ENCODE measurements at places on chromosomes 2 and 18. TPM values are rescaled to one million over a fixed set of nuclear protein-coding genes. Genes with fewer than 3 reads are reported as not detected.

Gene IL18R1
- 1.8 TPM for total RNA-seq

Gene MSGN1
- total RNA-seq, result not detected

Gene MTX2
- total RNA-seq, result 52.0 TPM

Gene IL1F10
- not detected for total RNA-seq

Gene CD8B2
- not detected for total RNA-seq

Gene ZAP70
- 0.55 TPM for total RNA-seq

GRCh38 chr2:37894601-37895000 is 30.5 kb upstream of the RMDN2 start:
- DNase-seq, result no peak

GRCh38 chr2:118588850-118589249 is 258.6 kb downstream of the EN1 start:
- DNase-seq, result no peak

GRCh38 chr18:9708434-9709303 is 568 bp downstream of the RAB31 start:
- DNase-seq, result peak; percentile 25

- no peak for DNase-seq
Observed at GRCh38 chr2:37378411-37378810, 34.0 kb downstream of the QPCT start.

DNA sequence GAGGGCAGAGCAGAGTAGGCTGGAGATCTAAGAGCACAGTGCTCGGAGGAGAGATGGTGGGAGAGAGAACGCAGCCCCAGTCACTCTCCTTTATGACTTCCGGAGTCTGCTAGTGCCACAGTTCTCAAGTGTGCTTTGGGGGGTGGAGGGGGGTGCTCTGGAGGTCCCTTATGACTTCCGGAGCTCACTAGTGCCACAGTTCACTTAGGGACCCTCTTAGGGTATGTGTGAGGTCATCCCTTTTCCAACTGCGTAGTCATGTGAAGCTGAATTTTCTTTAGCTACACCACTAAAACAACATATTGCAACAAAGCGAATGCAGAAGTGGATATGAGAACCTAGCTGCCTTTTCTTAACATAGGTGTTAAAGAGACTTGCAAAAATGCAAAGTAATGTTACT is 153.7 kb upstream of the KCTD1 start:
- DNase-seq, result no peak

GRCh38 chr2:112019569-112019982 is 35.5 kb upstream of the TMEM87B start:
- no peak for DNase-seq

- no peak for DNase-seq
Observed at GRCh38 chr18:8516371-8517250, 92.6 kb upstream of the RAB12 start.

GRCh38 chr2:109702250-109702985 is 88.3 kb downstream of the SOWAHC start:
- no peak for DNase-seq

DNA sequence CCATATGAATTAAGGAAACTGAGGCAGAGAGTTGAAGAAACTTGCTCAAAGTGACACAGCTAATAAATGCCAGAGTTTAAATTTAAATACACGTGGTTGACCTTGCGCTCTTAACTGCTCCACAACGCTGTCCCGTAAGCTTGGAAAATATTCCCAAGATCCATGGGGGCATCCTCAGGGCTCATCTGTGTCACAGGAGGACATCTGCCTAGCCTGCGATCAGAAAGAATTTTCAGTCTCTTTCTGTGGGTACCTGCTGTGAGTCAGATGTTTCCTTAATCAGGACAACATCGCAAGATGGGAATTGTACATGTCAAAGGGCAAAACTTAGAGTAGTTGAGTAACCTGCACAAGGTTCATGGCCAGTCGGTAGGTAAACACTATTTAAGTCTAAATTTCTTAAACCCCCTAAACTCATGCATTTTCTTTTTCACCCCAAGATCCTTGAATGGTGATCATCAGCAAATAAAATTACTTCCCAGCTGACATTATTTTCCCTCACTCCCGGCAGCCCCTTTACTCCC is 1.4 kb downstream of the CMPK2 start:
- DNase-seq, result no peak

DNA sequence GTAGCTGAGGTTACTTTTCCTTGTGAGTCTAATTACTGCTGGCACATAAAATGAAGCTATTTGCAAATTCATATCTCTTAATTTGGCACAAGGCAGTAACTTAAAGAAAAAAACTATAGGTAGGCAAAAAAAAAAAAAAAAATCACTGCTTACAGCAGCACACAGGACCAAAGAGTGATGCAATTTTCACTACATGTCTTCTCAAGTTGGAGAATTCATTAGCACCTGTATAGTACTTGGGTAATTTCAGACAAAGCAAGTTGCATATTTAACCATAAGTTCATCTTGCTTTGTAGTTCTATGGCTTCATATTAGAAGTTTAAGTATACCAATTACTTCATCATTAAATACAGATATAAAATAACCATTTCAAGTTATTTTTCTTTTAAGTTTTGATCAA is 33.7 kb upstream of the RBBP8 start:
- DNase-seq, result no peak

DNA sequence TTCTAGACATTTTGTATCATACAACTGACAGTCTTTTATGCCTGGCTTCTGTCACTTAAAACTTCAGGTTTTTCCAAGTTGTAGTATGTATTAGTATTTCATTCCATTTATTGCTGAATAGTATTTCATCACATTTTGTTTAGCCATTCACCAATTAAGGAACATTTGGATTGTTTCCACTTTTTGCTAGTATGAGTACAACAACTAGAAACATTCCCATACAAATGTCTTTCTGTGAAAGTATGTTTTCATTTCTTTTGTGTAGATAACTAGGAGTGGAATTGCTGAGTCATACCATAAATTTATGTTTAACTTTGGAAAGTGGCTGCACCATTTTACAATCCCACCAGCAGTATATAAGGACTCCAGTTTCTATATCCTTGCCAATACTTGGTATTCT is 135.9 kb downstream of the ATAD2B start:
- no peak for DNase-seq

- peak; percentile 72 for DNase-seq
Observed at GRCh38 chr18:48540251-48541025, 1.6 kb downstream of the CTIF start.

Data from left ventricle myocardium inferior (tissue), 1 donor.